ENCODE measurements at places on chromosomes 1 and 21. TPM values are rescaled to one million over a fixed set of nuclear protein-coding genes. Genes with fewer than 3 reads are reported as not detected.

Gene CNKSR1
- 52.1 TPM for total RNA-seq

GRCh38 chr1:156414461-156415064 lies 45.6 kb downstream of the RHBG start:
- peaks cover 84% of the 10 kb centered on the region for H3K27me3 ChIP-seq
- peak overlapping the region; percentile 2 for H3K27ac ChIP-seq
- H3K36me3 ChIP-seq = no peaks in the 10 kb centered on the region
- peak; percentile 58 for DNase-seq

DNA sequence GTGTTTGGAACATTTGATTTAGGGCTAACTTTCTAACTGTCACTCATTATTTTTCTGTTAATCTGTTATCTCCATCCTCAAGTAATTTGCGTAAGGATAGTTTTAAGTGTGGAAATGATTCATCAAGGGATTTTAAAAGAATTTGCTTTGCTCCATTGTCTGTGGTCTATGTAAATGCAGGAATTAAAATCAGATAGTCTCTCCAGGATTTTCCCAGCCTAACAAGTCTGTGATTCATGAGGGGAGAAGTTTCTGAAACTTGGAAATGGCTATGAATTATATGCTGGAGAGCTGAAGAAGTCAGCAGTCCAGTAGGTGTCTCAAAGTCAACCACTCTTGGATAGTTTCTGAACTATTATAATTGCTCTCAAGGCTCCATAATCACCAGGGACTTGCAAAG lies 264.5 kb downstream of the MRPL39 start:
- H3K4me3 ChIP-seq = no peak overlapping the region
- no peak for DNase-seq
- H3K27ac ChIP-seq = no peak overlapping the region

- no peak for DNase-seq
- H3K4me3 ChIP-seq = no peak overlapping the region
- peaks cover 4% of the 10 kb centered on the region for H3K4me1 ChIP-seq
- no peak overlapping the region for H3K27ac ChIP-seq
Observed at GRCh38 chr21:44760376-44760775, 41.2 kb downstream of the UBE2G2 start.

DNA sequence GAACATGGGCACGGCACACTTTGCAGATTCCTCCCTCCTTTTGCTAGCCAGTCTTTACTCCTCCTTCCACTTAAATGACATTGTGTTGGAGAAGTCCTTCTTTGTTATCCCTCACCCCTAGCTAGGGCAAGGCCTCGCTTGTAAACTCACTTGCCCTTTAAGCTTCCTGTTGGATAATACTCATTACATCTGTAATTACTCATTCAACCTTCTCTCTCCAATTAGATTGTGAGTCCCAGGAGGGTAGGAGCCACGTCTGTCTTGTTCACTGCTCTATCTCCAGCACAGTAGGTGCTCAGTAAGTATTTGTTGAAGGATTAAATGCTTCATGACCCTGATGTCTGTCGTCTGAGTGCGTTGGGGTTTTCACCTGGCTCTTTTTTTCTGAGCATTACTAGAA lies 98.7 kb upstream of the USP24 start:
- no peak overlapping the region for H3K27ac ChIP-seq
- no peak for DNase-seq
- H3K36me3 ChIP-seq = no peaks in the 10 kb centered on the region
- peaks cover 6% of the 10 kb centered on the region for H3K27me3 ChIP-seq

DNA sequence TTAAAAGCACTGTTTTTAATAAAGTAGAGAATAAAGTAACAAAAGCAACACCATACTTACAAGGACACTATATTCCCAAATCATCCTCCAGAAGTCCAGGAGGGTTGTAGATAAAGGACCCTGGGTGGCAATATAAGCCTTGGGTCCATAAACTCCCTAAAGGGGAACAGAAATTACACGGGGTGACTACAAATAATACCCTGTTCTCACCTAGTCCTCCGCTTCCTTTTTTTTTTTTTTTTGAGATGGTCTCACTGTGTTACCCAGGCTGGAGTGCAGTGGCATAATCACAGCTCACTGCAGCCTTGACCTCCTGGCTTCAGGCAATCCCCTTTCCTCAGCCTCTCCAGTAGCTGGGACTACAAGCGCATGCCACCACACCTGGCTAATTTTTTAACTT lies 13.1 kb downstream of the PTPN22 start:
- no peaks in the 10 kb centered on the region for H3K27me3 ChIP-seq
- DNase-seq = no peak
- no peaks in the 10 kb centered on the region for H3K36me3 ChIP-seq

Gene PPP2R5A
- 20.8 TPM for total RNA-seq

DNA sequence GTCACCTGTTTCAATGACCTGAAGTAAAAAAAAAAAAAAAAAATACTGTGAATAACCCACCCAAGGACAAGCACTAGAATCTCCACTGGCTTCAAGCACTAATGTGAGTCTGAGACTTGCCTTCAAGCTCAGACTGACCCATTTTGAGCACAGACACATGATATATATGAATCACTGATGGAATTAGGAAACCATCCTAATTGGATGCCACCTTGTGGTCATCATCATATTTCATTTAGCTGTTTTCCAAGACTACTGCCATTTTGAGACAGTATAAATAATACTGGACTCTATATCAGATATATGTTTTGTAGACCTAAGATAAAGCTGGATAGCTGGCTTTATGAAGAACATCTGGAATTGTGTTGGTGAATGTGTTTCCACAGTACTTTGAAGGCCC lies 1232.0 kb downstream of the KCNT2 start:
- no peaks in the 10 kb centered on the region for H3K27me3 ChIP-seq
- H3K4me1 ChIP-seq = peaks cover 1% of the 10 kb centered on the region
- H3K4me3 ChIP-seq = no peak overlapping the region
- H3K27ac ChIP-seq = no peak overlapping the region

Gene ADORA3
- total RNA-seq = not detected

- no peaks in the 10 kb centered on the region for H3K27me3 ChIP-seq
- H3K36me3 ChIP-seq = no peaks in the 10 kb centered on the region
- no peak overlapping the region for H3K4me3 ChIP-seq
- no peak overlapping the region for H3K27ac ChIP-seq
- no peak for DNase-seq
Observed at GRCh38 chr1:44034976-44035716, 3.9 kb upstream of the SLC6A9 start.

DNA sequence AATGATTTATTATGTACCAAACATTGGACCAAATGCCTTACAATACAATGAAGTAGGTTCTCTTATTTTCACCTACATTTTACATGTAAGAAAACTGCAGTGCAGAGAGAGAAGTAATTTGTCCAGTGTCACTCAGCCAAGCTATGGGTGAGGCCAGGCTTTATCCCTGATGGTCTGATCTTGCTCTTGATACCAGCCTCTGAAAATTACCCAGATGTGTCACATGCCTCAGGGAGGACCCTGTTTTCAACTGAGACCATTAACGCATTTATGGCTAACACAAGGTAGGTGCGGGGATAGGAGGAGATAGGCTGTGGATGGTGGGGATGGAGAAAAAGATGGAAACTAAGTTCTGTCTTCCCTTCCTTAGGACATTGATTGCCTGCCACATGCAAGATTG lies 56.9 kb downstream of the NGF start:
- H3K27me3 ChIP-seq = no peaks in the 10 kb centered on the region
- no peak overlapping the region for H3K4me3 ChIP-seq
- DNase-seq = no peak
- no peak overlapping the region for H3K27ac ChIP-seq
- H3K4me1 ChIP-seq = no peaks in the 10 kb centered on the region
- peaks cover 3% of the 10 kb centered on the region for H3K36me3 ChIP-seq

DNA sequence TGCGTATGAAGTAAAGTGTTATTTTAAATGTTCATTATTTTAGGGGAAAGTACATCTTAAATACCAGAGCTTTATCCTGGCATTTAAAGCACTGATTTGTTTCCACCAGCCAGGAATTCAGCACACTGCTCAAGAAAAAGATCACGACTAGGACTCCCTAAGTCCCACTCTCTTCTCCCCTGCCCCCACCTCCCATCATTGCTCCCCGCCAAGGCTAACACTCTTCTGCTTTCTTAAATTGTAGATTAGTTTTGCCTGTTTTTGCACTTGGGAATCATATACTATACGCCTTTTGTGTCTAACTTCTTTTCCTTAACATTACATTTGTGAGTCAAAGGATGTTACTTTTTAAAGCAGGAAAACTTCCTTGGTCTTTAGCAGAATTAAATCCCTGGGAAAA lies 37.5 kb upstream of the C1orf105 start:
- peaks cover 21% of the 10 kb centered on the region for H3K4me1 ChIP-seq
- no peaks in the 10 kb centered on the region for H3K27me3 ChIP-seq
- no peak overlapping the region for H3K4me3 ChIP-seq
- peaks cover 2% of the 10 kb centered on the region for H3K36me3 ChIP-seq

DNA sequence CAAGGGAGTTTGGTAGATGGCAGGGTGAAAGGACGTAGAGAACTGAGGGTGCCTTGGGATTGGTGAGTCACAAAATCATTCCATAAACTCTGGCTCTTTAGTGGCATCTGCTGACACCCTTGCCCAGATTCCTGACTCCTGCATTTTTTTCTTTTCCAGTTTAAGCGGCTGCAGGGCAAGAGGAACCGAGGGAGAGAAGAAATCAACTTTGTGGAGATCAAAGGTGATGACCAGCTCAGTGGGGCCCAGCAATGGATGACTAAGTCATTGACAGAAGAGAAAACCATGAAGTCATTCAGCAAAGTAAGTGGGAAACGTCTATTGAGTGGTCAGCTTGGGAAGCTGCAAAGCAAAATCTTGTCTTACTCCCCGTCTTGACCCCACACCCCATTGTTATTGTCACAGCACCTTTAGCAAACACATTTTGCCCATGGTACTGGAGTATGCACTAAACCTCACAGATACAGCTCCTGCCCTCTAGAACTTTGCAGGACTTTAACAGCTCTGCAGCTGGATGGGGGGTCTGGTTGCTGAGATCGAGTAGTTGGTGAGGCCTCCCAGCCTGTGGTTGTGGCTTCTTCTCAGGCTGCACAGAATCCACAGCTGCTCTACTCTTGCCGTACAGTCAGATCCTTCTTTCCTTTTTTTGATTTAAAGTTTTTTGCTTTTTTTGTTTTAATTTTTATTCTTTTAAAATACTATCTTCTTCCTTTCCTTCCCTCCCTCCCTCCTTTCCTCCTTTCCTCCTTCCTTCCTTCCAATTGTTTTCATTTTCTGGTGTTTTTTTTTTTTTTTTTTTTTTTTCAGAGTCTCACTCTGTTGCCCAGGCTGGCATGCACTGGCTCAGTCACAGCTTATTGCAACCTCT lies 21.9 kb downstream of the SH2D2A start:
- no peaks in the 10 kb centered on the region for H3K4me1 ChIP-seq
- H3K27me3 ChIP-seq = no peaks in the 10 kb centered on the region
- no peak for DNase-seq

DNA sequence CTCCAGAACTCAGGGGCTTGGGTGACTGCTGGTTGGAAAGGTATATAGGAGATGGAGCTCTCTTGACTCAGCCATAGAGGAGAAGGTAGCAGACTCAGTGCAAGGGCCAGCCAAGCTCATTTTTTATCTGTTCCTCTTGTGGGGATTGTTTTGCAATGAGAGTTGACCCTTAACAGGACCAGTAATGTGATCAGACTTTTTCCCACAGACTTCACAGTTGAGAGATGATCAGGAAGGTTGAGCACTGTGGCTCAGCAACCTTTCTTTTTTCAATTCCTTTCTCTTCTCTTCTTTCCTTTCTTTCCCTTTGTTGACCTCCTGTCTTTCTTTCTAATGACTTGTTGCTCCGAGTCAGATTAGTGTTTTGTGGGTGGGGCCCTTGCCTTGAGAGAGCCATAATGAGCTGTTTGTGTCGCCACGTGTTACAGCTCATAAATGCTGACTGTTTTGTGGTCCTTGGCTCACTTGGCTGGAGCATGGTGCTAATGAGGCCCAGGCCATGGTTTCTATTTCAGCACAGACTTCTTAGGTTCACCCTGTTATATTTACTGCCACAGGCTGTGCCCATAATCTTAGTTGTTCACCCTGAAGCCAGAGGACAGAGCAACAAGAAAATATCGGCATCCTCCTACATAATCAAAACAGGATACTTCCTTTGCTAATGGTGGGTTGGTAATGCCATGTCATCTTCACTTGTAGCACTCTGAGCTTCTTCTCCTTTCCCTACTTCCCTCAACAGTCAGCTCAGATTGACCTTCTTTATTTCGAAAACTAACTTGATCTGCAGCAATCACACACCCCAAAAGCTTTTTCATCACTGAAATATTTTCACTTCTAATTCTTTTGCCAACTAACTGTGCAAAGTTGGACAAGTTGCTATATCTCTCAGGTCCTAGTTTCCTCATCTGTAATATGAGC lies 13.9 kb downstream of the ADAM30 start:
- peaks cover 8% of the 10 kb centered on the region for H3K4me1 ChIP-seq
- no peak for DNase-seq
- H3K4me3 ChIP-seq = no peak overlapping the region
- peaks cover 14% of the 10 kb centered on the region for H3K27me3 ChIP-seq
- H3K27ac ChIP-seq = no peak overlapping the region
- no peaks in the 10 kb centered on the region for H3K36me3 ChIP-seq

Gene NBPF4
- not detected for total RNA-seq
